Posterior vena cava (tissue), 2 donors: ENCODE measurements at places on chromosomes 2 and 18.

- DNase-seq = peak; percentile 97
Measured at GRCh38 chr2:171522052-171522787, at the start of gene CYBRD1. CYBRD1 (plus strand) TSS chr2:171522474; CDS start chr2:171522546, 72 bp downstream.

- no peak for DNase-seq
Measured at GRCh38 chr18:34741401-34741800, 31.3 kb downstream of the DTNA start.

- peak; percentile 73 for DNase-seq
Measured at GRCh38 chr2:85248773-85249509, 78.8 kb downstream of the TGOLN2 start.

DNA sequence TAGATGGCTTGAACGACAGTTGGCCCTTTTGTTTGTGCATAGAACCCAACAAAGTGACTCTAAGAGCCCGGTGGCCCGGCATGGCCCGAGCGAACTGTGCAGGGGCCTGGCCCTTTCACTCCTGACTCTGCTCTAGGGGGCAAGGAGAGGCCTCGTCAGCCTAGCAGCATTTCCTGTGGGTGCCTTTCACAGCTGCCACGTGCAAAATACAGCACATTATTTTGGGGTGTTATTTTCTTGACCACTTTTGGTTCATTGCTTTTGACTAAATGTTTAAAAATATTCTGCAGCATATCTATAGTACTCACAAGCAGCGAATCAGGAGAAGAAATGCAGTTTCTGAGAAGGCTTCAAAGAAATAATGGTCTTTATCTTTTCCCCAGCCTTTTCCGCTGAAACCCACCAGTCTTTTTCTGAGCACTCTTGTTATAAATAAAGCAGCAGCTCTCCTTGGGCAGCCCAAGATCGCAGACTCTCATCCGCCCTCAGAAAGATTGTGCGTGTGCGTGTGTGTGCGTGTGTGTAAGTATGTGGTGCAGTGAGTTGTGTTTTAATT, 31.3 kb downstream of the DGKD start:
- no peak for DNase-seq

- DNase-seq = no peak
Measured at GRCh38 chr2:113972766-113973165, 82.9 kb downstream of the ACTR3 start.

GRCh38 chr2:31426096-31426495, 11.6 kb upstream of the XDH start:
- DNase-seq = no peak

- DNase-seq = peak; percentile 60
Measured at GRCh38 chr2:26650713-26651469, 9.7 kb upstream of the CIB4 start.

GRCh38 chr2:134144081-134144596, 109.7 kb upstream of the MGAT5 start:
- DNase-seq = no peak

GRCh38 chr2:174573621-174574081, 24.0 kb downstream of the WIPF1 start:
- no peak for DNase-seq

DNA sequence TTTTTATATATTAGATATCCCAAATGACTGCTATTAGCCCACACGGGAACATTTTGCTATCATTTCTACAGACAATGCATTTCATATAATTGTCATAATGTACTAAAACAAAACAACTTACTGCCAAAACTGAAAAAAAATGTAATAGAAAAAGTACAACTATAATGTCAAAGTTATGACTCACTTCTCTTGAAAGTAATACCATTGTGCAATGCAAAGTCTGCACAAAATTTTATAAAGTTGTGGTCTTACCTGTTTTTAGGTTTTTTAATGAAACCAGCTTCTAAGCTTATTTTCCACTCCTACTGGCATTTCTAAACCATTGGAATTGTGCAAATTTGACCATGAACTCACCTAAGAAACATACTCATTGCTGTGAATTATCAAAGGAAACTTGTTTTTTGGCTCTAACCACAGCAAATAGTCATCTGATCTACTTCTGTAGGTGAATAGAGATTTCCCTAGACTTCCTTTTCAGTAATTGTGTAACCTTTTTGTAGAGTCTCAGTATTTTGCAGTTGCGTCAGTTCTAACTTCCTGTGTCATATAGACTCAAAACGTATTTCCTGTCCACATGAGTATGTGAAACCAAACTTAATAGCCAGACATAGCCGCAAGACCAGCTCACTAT, 31.9 kb upstream of the TFPI start:
- no peak for DNase-seq

DNA sequence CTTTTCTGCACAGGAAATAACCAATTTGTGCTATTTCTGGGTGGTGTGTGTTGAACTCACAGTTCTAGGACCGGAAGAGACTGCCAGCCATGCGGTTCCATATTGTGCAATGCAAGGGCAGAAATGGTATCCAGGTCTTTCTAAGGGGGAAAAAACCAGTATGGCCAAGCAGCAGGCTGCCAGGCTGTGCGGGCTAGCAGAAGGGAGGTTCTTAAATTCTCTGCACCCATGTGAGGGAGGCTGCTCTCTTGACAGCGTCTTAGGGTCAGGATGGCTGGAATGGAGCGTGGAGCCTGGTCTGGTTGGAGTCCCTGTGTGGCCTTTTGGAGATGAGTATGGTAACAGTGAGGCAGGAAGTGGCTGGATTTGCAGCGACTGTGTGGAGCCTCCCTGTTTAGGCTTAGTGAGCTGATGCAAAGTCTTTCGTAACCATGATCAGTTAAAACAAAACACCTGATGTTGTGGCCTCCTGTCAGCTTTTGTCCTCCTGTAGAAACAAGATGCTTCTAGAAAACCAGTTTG, 52.6 kb downstream of the NCK2 start:
- no peak for DNase-seq

- no peak for DNase-seq
Measured at GRCh38 chr2:219120082-219120481, 40.5 kb downstream of the NHEJ1 start.

DNA sequence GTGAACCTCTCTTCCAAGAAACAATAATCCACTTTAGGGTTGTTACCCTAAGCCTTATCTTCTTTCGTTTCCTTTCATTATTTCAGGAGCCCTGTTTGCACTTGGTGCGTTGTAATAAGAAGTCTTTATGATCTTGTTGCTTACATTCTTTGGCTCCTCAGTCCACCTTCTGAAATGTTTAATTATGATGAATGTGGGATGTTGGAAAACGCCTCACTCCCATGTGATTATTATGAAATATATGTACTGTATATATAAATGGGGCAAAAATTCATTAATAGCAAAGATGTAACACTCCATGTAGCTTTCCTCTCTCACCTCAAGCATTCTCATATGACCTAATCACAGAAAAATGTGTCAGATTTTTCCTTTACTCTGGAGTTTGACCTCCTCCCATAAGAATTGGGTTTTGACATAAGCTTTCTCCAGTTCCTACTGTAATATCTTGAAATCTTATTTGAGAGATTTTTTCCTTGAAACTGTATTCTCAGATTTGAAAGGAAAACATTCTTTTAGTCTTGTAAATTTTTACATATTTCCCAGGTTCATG, 397.2 kb upstream of the FANCL start:
- no peak for DNase-seq

- peak; percentile 62 for DNase-seq
Measured at GRCh38 chr2:236083934-236084333, 84.3 kb downstream of the GBX2 start.

- peak; percentile 24 for DNase-seq
Measured at GRCh38 chr2:3588084-3588483, 6.8 kb upstream of the COLEC11 start.

DNA sequence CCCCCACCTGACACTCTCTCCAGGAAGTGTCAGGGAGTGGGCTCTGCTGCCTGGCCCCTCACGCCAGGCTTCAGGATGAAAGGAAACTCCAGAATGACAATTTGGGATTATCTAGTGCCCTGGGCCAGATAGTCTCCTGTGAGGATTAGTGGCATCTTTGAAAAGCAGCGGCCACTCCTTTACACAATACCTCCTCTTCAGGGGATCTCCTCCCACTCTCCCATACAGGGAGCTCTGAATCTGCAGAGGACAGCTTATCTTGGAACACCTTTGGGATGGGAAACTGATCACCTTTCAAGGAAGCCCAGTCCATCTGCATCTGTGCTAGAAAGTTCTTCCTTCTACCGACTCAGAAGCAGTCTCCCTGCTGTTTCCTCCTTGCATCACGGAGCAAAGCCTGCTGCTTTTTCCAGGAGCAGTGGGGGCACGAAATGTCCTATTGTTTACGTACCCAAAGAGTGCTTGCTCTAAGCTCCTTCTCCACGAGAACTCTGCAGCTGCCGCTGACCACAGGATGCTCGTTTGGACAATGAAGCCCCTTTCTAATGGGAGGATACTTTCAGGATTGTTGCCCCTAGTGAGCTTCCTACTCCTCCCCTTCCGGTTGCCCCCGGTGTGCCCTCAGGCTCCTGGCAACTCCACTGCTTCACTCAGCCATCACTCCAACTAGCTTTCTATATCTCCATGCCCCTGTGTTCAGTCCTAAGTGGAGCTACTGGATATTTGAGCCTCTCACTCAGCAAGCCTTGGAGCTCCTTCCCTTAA, 31.5 kb downstream of the SIX3 start:
- peak; percentile 64 for DNase-seq

DNA sequence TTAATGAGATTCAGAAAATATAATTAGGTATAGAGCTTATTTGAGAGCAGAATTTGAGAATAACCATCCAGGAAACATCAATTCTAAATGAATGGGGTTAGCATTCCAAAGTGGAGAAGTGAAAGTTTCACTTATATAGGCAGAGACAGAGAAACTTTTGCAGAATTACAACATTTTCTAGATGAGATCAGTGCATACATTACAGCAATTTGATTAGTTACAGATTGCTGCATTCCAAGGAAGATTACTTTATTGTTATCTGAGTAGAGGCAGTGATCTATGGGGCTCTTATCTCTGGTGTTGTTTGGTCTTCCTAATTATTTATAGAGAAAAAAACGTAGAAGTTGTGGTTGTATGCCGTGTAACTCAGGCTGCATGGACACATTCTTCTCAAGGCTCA, 373.8 kb upstream of the SYT4 start:
- DNase-seq = no peak

DNA sequence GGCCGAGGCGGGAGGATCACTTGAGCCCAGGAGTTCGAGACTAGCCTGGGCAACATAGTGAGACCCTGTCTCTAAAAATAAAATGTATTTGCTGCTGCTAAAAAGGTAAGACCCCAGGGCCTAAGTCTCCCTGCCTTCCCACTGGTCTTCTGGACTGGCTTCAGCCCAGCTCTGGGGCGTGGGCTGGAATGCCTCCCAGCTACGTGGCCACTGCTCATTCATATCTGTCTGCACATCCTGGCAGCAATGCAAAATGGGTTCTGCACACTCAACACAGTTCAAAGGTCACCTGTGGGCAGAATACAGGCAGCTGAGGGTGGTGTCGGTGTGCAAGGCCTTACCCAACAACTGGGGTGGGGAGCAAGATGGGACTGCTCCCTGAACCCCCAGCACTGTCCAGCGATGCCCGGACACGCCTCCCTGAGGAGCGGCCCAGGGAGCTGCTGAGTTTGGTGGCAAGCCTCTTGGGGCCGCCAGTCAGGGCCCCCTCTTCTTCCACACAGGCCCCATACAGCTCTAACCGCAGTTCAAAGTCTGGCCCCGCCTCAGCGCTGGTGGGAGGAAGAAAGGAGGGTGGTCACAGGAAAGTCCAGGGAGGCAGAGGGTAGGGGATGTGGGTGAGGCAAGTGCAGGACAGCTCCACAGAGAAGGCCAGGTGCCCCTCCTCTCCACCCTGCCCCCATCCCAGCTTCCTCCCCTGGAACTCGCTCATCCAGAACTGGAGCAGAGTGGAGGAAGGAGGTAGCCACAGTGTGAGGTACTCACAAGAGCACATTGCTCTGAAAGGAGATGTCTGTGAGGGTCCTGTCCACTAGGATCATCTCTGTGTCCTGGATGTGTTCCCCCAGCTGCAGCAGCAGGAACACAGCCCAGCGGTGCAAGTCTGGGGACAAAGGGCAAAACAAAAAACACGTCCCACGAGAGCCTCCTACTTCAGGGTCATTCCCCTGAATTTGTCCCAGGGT, 8.2 kb downstream of the WDR54 start:
- no peak for DNase-seq

- DNase-seq = no peak
Measured at GRCh38 chr2:105872830-105873229, 128.1 kb downstream of the NCK2 start.

- DNase-seq = peak; percentile 83
Measured at GRCh38 chr2:28717339-28717758, 34.3 kb upstream of the PPP1CB start.

DNA sequence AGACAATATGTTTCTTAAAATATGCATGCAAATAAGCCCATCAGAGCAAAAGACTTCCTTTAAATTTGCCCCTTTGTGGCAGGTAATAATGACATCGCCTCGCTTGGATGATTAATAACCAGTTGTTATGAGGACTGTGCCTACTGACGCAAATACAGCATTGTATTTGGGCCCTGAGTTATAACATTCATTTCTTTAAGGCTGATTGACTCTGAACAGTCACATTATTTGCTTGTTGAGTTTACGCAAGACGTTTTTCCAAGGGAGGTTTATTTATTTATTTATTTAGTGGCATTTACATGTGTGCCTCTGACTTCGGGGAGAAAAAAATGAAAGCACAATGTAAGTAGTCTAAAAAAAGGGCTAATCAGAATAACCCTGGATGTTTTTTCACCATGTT, 88.3 kb downstream of the SLC8A1 start:
- DNase-seq = no peak

- peak; percentile 92 for DNase-seq
Measured at GRCh38 chr2:197498937-197499593, 575 bp downstream of the HSPD1 start.

DNA sequence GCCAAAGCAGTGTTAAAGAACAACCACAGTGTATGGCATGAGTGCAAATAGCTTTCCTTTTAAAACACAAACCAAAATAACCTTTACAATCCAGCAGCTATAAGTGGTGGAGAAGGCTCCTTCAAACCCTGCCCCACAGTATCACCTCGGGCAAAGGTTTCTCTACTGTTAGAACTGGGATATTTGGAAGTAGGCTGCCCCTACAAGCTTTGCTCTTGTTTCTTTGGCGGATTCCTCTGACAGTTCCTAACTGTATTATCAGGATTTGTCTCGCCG, 214.8 kb downstream of the ZNF521 start:
- DNase-seq = no peak

GRCh38 chr18:65567372-65567771, 183.4 kb upstream of the CDH7 start:
- DNase-seq = no peak

GRCh38 chr2:98665677-98666076, 57.3 kb downstream of the UNC50 start:
- no peak for DNase-seq

- no peak for DNase-seq
Measured at GRCh38 chr2:226798422-226799210, 1.0 kb downstream of the IRS1 start.

GRCh38 chr18:48336332-48336731, 72.9 kb downstream of the ZBTB7C start:
- DNase-seq = peak; percentile 75
